Activated CD4-positive, alpha-beta T cell treated with anti-CD3 and anti-CD28 coated beads, Interleukin-10, Interleukin-2, amounts not matched to agents 100 ng/mL and 50 ng/mL, durations not matched to agents 16 hours and 8 hours (primary cell): ENCODE measurements at places on chromosomes 3 and 15.

DNA sequence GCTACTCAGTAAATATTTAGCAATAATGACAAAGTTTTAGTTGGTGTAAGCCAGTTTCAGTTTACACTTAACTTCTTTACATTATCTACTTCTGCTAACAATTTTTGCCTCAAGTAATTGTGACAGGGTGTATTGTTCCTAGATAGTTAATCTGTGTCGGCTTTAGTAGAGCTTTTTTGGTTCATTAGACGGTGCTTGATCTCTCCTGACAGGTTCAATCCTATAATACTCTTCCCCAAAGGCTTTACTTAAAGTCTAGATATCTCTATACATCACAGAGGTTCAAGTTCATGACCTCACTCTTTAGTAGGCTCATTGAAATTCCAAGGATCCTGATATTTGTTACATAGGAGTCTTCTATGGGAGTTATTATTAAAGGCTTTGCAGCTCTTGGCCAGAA is 365.6 kb upstream of the DPPA4 start:
- no peak for DNase-seq

GRCh38 chr3:51896607-51897305 is 6.4 kb downstream of the IQCF1 start:
- no peak for DNase-seq

- no peak for DNase-seq
Observed at GRCh38 chr3:196412704-196413103, 19.5 kb downstream of the UBXN7 start.

- no peak for DNase-seq
Observed at GRCh38 chr15:93289941-93290617, 201.1 kb upstream of the RGMA start.

GRCh38 chr15:31013863-31014607 is 22.6 kb upstream of the MTMR10 start:
- DNase-seq, result no peak

DNA sequence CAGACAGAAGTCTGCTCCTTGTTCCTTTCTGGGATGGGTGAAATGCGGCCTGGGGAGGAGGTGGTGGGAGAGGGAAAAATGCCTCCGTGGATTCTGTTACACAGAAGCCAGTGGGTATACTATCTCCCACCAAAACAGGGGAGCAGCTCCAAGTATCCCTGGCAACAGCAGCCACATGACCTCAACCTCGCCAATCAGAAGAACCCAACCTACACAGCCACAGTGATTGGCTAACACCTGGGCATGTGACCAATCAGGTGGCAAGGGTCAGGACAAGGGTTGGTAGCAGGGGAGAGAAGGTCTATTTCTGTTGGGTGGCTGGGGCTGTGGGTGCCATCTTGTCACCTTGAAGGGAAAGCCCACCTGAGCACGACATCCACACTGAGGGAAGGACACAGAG is 9.1 kb upstream of the ACAD9 start:
- DNase-seq, result no peak

- DNase-seq, result no peak
Observed at GRCh38 chr3:168926426-168926825, 737.1 kb downstream of the MECOM start.

- DNase-seq, result no peak
Observed at GRCh38 chr3:197420115-197420514, 121.7 kb upstream of the DLG1 start.

GRCh38 chr3:25592510-25592968 is 72.2 kb downstream of the TOP2B start:
- no peak for DNase-seq

DNA sequence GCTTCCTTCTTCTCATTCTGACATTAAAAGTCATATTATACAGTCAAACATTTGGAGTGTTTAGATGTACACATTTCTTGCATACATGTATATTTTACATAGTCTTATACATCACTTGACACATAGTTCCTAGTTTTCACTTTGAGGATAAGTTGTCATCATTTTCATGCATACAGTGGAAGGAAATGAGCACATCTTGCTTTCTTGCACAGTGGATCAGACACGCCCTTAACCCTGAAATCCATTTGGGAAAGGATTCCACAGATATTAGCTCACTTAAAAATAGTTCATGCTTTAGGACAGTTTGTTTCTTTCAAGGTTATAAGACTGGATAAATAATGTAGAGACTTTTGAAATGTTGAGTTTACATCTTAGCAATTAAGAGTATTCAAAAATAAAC is 148.6 kb upstream of the MME start:
- DNase-seq, result no peak

DNA sequence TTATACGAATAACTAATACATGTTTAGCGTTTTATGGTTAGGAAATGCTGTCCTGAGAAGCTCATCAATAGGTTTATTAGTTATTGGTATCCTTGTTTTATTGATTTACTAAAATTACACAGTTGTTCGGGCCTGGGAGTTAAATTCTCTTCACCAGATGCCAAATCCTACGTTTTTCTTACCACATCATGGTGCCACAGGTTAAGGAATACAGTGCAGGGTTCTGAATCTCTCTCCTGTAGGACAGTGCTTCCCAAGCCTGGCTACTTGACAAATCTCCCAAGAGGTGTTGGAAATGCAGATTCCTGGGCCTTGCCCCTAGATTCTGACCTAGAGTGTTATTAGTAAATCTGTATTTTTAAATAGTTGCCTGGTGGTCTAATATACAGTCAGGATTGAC is 273.4 kb upstream of the LRRFIP2 start:
- DNase-seq, result no peak

DNA sequence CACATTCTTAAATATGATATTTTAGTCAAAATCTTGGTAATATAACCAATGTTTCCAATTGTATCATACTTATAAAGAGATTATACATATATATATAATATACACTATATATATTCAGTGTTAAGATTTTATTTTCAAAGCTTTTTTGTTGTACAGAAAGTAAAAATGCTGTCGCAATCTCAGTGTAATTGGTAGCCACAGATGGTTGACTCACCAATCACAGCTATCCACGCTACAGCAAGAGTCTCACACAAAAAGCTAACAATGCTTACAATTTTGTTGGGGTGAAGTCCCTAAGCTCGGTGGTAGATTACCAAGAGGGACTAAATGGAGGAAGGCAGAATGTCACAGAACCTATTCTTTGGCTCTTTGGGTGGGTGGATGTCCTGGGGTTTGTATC is 16.9 kb upstream of the CFAP161 start:
- DNase-seq, result no peak

DNA sequence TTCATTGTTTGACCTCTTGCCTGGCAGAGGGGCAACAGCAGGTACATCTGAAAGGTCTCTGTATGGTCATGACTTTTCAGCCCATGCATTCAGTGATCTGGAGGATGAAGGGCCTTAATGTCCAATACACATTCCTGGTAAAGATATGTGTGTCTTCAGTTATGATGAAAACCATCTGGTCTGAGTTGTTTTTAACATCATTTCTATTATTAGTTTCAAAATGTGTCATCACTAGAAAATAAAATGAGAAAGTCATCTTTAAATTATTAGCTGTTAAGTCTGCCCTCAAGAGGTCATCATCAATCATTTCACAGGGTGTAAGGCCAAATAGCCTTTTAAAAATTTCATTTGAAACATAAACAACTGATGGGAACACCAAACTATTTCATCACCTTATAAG is 92.1 kb upstream of the PLSCR4 start:
- DNase-seq, result no peak
